ENCODE measurements at places on chromosomes 2 and 18. TPM values are rescaled to one million over a fixed set of nuclear protein-coding genes. Genes with fewer than 3 reads are reported as not detected.

DNA sequence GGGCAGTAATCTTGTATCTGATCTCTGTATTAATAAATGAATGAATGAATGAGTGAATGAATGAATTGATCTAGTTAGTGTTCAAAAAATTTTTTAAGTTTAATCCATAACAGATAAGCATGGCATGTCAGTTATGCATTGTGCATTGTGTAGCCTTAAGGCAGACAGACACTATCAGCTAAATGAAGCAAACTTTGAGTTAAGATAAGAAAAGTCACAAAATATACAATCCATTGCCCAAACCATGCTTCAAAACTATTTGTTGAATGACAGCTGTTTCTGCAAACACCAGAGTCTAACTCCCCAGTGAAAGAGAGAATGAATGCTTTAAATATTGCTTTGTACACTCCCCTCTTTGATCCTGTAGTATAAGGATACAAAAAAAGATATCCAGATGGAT, 314.3 kb upstream of the ETAA1 start:
- no peak overlapping the region for H3K4me3 ChIP-seq
- H3K27ac ChIP-seq: no peak overlapping the region
- H3K36me3 ChIP-seq: no peaks in the 10 kb centered on the region
- DNase-seq: no peak

- H3K4me3 ChIP-seq: peak overlapping the region; percentile 21
- H3K27ac ChIP-seq: no peak overlapping the region
- DNase-seq: no peak
- no peaks in the 10 kb centered on the region for H3K36me3 ChIP-seq
- peaks cover 4% of the 10 kb centered on the region for H3K4me1 ChIP-seq
- peaks cover 2% of the 10 kb centered on the region for H3K27me3 ChIP-seq
These were observed 77.4 kb downstream of the DCDC2C start for GRCh38 chr2:3780477-3781402.

The KCNE4 gene
- total RNA-seq: not detected

GRCh38 chr2:30236591-30237238, 5.4 kb downstream of the LBH start:
- H3K4me3 ChIP-seq: peak overlapping the region; percentile 87
- peaks cover 80% of the 10 kb centered on the region for H3K4me1 ChIP-seq
- peaks cover 73% of the 10 kb centered on the region for H3K36me3 ChIP-seq
- H3K27me3 ChIP-seq: no peaks in the 10 kb centered on the region
- no peak for DNase-seq

DNA sequence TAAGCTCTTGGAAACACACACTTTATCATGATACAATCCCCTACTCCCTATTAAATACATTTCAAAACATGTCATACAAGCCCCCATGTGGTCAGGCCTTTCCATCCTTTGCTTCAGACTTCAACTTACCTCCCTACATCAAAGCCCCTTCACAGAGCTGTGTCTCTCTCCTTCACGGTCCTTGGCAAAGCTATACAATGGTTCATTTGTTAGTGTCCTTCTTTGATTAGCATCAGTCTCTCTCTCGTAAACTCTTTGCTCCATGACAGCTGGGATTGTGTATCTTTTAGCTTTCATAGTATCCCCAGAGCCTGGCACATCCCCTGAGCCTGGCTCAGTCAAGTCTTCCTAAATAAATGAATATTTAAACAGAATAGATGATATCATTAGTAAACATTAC, 25.6 kb upstream of the INSIG2 start:
- H3K4me1 ChIP-seq: no peaks in the 10 kb centered on the region
- no peak overlapping the region for H3K27ac ChIP-seq
- no peak overlapping the region for H3K4me3 ChIP-seq
- no peaks in the 10 kb centered on the region for H3K36me3 ChIP-seq

DNA sequence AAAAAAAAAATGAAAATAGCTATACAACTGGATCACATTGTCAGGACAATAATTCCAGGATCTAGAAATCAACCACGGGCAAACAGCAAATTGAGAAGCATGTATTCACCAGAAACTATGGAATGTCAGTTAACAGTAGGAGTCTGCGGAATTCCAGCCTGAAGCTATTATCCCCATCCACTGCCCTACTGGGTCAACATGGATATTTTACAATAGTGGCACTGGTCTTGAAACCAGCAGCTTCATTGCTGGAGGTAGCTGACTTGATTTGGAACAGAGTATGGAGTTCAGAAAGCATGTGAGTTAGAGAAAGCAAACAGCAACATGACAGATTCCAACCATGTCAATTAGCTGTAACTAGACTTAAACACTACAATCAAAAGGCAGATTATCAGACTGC, 55.7 kb upstream of the PDE1A start:
- H3K36me3 ChIP-seq: no peaks in the 10 kb centered on the region
- H3K27me3 ChIP-seq: no peaks in the 10 kb centered on the region
- no peak overlapping the region for H3K4me3 ChIP-seq
- H3K27ac ChIP-seq: no peak overlapping the region
- DNase-seq: no peak

The IL36A gene
- total RNA-seq: 0.47 TPM

DNA sequence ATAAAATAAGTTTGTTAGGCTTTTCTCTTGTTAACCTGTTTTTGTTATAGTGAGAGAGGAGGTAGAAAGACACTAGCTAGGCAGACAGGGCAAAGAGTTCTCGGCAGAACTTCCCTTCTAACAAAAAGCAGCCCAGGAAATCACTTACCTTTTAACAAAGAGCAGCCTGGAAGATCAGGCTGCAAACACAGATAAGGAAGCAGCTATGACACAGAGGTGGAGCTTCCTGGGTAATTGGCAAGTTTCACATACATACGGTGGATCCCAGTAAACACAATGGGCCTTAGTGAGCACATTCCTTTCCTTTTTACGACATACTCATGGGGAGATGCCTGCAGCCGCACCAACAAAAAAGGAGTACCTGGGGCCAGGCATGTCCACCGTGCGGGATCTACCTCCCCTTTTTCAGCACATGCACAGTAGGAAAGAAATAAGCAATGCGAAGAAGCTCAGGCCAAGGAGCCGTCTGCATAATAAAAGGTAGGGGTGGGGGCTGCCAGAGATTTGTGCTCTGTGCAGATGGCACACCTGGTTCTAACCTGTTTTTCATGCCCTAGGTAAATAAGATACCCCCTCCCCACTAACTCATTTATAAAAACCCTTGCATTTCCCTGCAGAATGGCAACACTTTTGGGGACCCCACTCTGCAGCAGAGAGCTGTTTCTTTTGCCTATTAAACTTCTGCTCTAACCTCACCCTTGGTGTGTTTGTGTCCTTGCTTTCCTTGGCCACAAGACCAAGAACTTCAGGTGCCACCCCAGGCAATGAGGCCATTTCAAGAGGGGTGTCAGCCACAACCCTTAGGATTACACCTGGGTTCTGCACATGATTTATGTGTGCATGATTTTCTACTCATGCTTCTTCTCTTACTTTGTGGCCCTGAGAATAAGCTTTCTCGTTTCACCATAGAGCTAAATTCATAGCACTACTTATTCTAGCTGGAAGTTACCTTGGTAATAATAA, 26.5 kb downstream of the MDH1 start:
- H3K4me1 ChIP-seq: no peaks in the 10 kb centered on the region
- no peak for DNase-seq
- no peaks in the 10 kb centered on the region for H3K36me3 ChIP-seq
- no peaks in the 10 kb centered on the region for H3K27me3 ChIP-seq
- H3K4me3 ChIP-seq: no peak overlapping the region

The GTF2A1L gene
- total RNA-seq: not detected

- no peak overlapping the region for H3K27ac ChIP-seq
- H3K36me3 ChIP-seq: no peaks in the 10 kb centered on the region
- H3K4me1 ChIP-seq: peaks cover 14% of the 10 kb centered on the region
- no peaks in the 10 kb centered on the region for H3K27me3 ChIP-seq
- peak overlapping the region; percentile 55 for H3K4me3 ChIP-seq
These were observed 644 bp upstream of the QPCT start for GRCh38 chr2:37343537-37344434.

The FBXO48 gene
- 0.50 TPM for total RNA-seq

GRCh38 chr2:232781765-232782164, 5.4 kb upstream of the KCNJ13 start:
- H3K27me3 ChIP-seq: no peaks in the 10 kb centered on the region
- peak; percentile 13 for DNase-seq
- peaks cover 26% of the 10 kb centered on the region for H3K36me3 ChIP-seq
- H3K4me3 ChIP-seq: no peak overlapping the region
- no peak overlapping the region for H3K27ac ChIP-seq

- H3K27me3 ChIP-seq: no peaks in the 10 kb centered on the region
- peaks cover 4% of the 10 kb centered on the region for H3K36me3 ChIP-seq
- H3K27ac ChIP-seq: no peak overlapping the region
- no peak overlapping the region for H3K4me3 ChIP-seq
- H3K4me1 ChIP-seq: peaks cover 8% of the 10 kb centered on the region
These were observed 36.7 kb downstream of the PROC start for GRCh38 chr2:127454595-127455565.

GRCh38 chr18:45567123-45567522, 48.2 kb upstream of the SLC14A2 start:
- no peak overlapping the region for H3K4me3 ChIP-seq
- H3K27ac ChIP-seq: no peak overlapping the region
- no peaks in the 10 kb centered on the region for H3K36me3 ChIP-seq
- H3K27me3 ChIP-seq: peaks cover 3% of the 10 kb centered on the region

- H3K4me3 ChIP-seq: no peak overlapping the region
- H3K36me3 ChIP-seq: no peaks in the 10 kb centered on the region
- H3K4me1 ChIP-seq: no peaks in the 10 kb centered on the region
- DNase-seq: no peak
- no peak overlapping the region for H3K27ac ChIP-seq
- H3K27me3 ChIP-seq: no peaks in the 10 kb centered on the region
These were observed 134.7 kb downstream of the ASXL3 start for GRCh38 chr18:33712719-33713118.

The HOXD12 gene
- total RNA-seq: not detected

DNA sequence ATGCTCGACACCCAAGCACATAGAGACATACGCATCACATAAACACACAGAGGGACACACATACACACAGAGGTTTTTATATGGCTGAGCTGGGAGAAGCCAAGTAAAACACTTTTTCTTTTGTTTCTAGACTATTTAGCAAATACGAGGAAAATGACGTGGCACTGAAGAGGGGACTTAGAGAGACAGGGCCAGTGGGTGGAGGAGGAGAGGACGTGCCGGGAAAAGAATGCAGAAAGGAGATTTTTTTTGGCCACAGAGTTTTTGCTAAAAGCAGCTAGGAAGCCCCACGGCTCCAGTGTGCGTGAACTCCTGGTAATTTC, 168.5 kb upstream of the KLF7 start:
- no peak overlapping the region for H3K4me3 ChIP-seq
- H3K4me1 ChIP-seq: peaks cover 12% of the 10 kb centered on the region
- DNase-seq: no peak

The TUBA4B gene
- total RNA-seq: not detected

- peaks cover 10% of the 10 kb centered on the region for H3K4me1 ChIP-seq
- no peaks in the 10 kb centered on the region for H3K36me3 ChIP-seq
- no peak for DNase-seq
- no peaks in the 10 kb centered on the region for H3K27me3 ChIP-seq
These were observed 6.4 kb upstream of the SFTPB start for GRCh38 chr2:85674417-85674816.

GRCh38 chr18:8364385-8364784, 244.9 kb upstream of the RAB12 start:
- H3K27me3 ChIP-seq: peaks cover 6% of the 10 kb centered on the region
- H3K27ac ChIP-seq: no peak overlapping the region
- H3K4me3 ChIP-seq: no peak overlapping the region
- H3K4me1 ChIP-seq: peaks cover 5% of the 10 kb centered on the region
- DNase-seq: no peak

- H3K36me3 ChIP-seq: no peaks in the 10 kb centered on the region
- H3K4me3 ChIP-seq: no peak overlapping the region
- no peaks in the 10 kb centered on the region for H3K27me3 ChIP-seq
- no peaks in the 10 kb centered on the region for H3K4me1 ChIP-seq
These were observed 61.0 kb upstream of the TMEM87B start for GRCh38 chr2:111994042-111994441.

The DAPL1 gene
- not detected for total RNA-seq

GRCh38 chr2:131156452-131157149, 51.5 kb downstream of the PLEKHB2 start:
- H3K4me3 ChIP-seq: peak overlapping the region; percentile 1
- no peak for DNase-seq
- H3K27me3 ChIP-seq: no peaks in the 10 kb centered on the region
- H3K27ac ChIP-seq: no peak overlapping the region
- peaks cover 20% of the 10 kb centered on the region for H3K4me1 ChIP-seq

The TRIM43 gene
- not detected for total RNA-seq

DNA sequence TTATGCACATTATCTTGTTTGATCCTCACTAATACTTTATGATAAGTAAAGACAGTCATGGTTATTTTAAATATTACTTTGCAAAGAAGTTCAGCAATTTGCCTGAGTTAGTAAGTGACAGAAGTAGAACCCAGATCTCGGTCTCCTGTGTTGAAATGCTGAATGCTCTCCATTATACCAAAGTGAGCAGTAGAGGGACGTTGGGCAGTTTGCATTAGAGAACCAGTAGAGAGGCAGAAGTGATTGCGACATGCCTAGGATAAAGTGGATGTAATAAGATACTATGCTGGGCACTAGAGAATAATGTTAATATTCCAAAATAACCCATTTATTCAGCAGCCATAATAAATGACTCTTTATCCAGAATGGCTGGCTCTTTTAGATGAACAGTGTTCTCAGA, 201.0 kb downstream of the PMAIP1 start:
- no peak for DNase-seq
- H3K4me1 ChIP-seq: no peaks in the 10 kb centered on the region
- H3K27ac ChIP-seq: no peak overlapping the region

DNA sequence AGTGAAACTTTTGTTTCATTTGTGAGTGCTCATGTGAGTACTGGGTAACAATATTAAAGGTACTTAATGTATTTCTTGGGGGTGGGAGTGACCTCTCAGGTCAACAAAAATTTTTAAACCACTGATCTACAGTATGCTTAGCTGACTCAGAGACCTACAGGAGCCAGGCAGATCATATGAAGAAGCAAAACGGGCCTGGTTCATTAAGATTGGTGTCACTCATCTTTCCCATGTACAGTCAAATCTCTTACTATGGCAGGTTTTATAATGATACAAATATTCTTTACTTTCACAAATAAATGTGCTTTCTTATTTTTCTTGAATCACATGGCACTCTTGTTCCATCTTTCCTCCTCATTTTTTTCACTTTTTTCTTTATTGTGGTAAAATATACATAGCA, 7.7 kb upstream of the TMSB10 start:
- peak overlapping the region; percentile 48 for H3K27ac ChIP-seq
- no peak overlapping the region for H3K4me3 ChIP-seq

GRCh38 chr2:120589771-120590608, 145.7 kb upstream of the GLI2 start:
- no peak for DNase-seq
- H3K36me3 ChIP-seq: no peaks in the 10 kb centered on the region
- no peak overlapping the region for H3K4me3 ChIP-seq
- peaks cover 23% of the 10 kb centered on the region for H3K27me3 ChIP-seq

GRCh38 chr2:25168256-25169072, at the start of gene POMC:
Gene POMC, minus strand, starts transcription at chr2:25168580. Its CDS starts 3,808 bp downstream, at chr2:25164772.
- H3K27me3 ChIP-seq: peaks cover 34% of the 10 kb centered on the region
- peaks cover 25% of the 10 kb centered on the region for H3K4me1 ChIP-seq
- no peaks in the 10 kb centered on the region for H3K36me3 ChIP-seq
- DNase-seq: peak; percentile 19

DNA sequence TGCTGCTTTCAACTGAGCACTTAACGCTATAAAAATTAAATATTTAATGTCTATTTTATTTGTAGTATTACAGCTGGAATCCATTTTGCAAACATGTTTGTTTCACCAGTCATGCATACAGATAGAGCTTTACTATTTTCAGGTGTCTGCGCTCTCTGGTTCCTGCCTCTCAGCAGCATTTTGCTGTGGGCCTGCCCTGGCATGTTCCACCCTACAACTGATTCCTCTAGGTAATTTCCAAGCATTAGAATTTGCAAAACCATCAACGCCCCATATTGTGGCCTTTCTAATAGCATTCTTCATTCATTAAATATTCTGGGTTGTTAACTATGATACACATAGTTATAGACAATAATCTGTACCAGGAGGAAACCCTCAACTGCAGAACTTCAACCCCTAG, 266.4 kb upstream of the DLGAP1 start:
- H3K4me3 ChIP-seq: no peak overlapping the region
- no peak for DNase-seq
- H3K36me3 ChIP-seq: no peaks in the 10 kb centered on the region

Measured in CD4-positive, alpha-beta T cell (primary cell).